ENCODE measurements at places on chromosomes 7 and 10.

GRCh38 chr10:2791774-2792443 lies 275.4 kb upstream of the PFKP start:
- DNase-seq: no peak

GRCh38 chr10:59967079-59967478 lies 60.7 kb upstream of the CCDC6 start:
- no peak for DNase-seq

DNA sequence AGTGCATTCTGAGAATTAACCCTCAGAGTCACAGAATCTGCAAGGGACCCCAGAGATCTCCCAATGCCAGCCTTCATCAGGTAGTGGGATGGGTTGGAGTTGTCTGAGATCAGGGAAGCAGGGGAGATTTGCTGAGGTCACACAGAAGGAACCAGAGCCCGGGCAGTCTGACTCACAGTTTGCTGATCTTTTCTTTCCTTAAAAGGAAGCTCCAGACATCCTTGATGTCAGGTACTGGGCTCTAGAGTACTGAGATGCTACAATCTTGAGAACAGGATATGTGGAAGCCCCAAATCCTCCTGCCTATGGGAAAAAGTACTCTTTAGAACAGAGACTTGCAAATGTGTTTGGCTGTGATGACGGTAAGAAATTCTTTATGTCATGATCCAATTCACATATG lies 706 bp downstream of the TBATA start:
- DNase-seq: no peak

DNA sequence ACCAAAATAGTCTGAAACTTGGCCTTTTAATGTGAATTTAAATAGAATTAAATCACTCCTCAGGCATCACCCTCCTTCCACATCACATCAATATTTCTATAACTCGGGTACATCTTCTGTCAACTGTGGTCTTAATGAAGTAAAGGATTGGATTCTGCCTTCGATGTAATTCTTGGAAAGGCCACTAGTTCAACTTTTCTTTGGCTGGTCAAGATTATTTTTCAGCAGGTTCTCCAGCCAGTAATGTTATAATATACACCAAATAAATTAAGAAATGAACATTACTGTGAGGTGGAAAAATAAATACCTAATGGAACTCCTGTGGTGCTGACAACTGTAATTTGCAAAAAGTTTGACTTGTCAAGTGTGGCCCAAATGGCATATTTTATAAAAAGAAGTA lies 9.7 kb upstream of the SLC16A9 start:
- no peak for DNase-seq

Data from putamen (tissue), 1 donor.